Neuronal stem cell (in vitro differentiated cells): ENCODE measurements at places on chromosomes 11 and 22.

DNA sequence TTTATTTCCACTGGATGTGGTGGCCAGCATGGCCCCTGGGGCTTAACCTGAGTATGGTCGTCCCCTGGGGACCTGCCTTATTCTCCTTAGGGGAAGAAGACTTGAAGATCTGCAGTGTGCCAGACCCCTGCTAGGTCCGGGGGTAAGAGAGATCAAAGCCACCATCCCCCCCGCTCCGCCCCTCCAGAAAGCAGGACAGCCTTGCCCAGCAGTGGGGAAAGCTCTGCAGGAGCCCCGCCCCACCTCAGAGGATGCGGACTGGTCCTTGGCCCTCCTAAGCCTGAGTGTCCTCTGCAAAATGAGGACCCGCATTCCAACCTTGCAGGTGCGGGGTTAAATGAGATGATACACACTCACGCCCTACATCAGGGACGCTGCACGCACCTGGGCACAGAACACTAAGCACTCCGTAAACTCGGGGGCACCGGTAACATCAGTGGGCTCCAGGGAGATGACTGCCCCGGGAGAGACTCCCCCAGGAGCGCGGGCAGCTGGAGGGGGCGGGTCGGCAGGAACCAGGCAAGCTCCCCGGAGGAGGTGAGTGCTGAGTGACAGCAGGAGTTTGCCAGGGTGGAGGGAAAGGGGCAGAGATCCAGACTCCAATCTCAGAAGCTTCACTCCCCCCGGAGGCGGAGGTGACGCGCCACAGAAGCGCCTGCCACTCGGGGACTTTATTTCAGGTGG, 564 bp upstream of the ANO1 start:
- DNase-seq: no peak

DNA sequence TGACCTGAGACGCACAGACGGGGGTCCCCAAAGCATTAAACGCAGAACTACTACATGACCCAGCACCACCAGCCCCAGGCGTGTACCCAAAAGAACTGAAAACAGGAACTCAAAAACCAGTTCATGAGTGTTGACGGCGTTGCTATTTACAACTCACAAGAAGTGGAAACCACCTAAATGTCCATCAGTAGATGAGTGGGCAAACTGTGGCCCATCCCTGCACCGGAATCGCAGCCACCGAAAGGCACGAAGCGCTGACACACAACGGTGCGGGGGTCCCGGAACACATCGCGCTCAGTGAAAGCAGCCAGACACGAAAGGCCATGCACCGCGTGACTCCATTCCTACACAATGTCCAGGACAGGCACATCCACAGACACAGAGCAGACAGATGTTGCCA, 79.2 kb downstream of the TRMU start:
- no peak for DNase-seq

DNA sequence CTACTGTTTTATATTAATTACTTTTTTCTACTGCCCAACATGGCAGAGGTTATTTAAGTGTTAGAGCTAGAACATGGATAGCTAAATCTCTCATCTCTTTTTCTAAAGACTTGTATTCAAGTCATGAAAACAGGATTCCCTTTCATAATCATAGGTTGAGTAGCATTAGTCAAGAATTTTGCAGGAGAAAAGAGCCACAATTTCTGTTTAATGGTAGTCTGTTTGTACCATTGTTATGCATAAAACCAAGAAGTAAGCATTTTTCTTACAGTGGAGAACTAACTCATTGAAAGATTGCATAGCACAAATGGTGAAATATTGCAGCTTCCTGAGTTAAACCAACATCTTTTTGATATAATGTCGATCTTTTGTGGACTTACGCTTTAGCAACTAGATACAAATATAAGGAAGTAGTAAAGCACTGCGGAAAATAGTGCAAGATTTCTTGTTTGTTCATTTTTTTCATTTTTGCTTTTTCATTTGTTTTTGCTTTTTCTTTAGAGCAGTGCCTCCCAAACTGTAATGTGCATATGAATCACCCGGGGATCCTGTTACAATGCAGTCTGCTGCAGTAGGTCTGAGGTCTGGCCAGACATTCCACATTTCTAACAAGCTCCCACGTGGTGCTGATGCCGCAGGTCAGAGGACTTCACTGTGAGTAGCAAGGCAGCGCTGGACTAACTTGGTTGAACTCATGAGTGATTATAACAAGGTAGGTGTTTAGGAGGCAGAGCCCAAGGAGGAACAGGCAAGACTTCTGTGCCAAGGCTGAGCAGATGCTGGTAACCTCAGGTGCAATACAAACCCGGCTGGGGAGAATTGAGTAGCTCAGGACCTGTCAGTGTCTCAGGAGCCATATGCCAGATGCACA, 4.6 kb downstream of the ETS1 start:
- DNase-seq: no peak

GRCh38 chr11:58905721-58906547, 33.4 kb upstream of the GLYATL1 start:
- DNase-seq: peak; percentile 86

DNA sequence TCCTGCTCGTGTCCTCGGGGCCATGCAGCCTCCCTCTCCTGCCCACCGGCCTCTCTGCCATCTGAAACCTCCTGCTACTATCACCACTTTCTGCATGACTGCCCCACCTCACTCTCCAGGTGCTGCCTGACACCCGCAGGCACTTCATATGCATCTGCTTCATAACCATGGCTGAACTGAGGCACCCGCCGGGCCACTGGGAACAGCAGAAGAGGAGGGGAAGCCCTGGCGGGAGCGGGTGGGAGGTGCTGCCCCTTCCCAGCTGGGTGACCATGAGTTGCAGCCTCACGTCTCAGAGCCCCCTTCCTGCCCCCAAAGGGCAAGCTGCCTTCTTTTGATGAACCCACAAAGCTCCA, 21.7 kb upstream of the PICK1 start:
- no peak for DNase-seq

- no peak for DNase-seq
Measured at GRCh38 chr11:11057472-11057854, 199.6 kb upstream of the ZBED5 start.

GRCh38 chr11:29171360-29171950, 845.4 kb downstream of the KCNA4 start:
- no peak for DNase-seq

GRCh38 chr11:86205421-86206336, 38.9 kb upstream of the EED start:
- DNase-seq: no peak

- DNase-seq: no peak
Measured at GRCh38 chr11:19243613-19244012, 2.9 kb upstream of the E2F8 start.

DNA sequence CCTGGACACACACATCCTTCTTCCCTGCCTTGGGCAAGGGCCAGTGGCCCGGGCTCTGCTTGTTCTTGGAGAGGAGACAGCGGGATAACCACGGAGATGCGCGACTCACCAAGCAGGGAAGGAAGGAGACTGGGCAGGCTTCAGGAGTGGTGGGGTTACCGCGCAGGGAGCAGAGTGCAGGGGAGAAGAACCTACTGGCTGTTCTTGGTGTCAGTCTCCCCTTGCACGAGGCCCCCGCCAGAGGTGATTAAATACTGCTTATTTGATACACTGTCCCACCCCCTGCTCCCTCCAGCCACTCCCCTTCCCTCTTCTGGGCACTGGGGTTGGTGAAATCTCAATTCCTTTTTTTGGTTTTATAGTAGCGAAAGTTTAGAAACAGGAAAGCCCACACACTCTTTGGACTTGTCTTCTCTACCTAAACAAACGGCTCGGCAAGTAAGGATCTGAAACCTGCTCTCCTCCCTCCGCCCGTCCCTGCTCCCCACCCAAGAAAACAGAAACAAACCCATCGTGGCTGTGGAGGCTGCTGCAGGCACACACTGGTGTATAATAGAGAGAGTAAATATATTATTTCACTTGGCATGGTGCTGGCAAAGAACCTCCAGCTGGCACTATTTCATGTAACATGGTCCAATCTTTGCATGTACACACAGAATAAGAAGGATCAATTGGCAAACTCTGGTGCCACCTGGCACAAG, 10.8 kb downstream of the LARGE2 start:
- no peak for DNase-seq

DNA sequence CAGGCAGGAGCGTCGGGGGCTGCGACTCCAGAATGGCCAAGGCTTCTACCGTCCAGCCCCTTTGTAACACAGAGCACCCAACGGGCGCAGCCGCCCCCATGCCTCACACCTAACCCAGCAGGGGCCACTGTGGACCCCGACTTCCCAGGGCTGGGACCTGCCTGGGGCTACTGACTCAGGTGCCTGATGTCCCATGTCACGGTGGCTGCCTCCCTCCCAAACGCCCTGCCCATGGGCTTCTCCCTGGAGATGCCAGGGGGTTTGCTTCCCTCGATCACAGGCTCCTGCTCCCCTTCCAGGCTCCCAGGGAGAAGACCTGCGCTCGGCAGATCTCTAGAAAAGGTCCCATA, 84.0 kb downstream of the MYEOV start:
- DNase-seq: no peak
